ENCODE measurements at places on chromosomes 4 and X.

DNA sequence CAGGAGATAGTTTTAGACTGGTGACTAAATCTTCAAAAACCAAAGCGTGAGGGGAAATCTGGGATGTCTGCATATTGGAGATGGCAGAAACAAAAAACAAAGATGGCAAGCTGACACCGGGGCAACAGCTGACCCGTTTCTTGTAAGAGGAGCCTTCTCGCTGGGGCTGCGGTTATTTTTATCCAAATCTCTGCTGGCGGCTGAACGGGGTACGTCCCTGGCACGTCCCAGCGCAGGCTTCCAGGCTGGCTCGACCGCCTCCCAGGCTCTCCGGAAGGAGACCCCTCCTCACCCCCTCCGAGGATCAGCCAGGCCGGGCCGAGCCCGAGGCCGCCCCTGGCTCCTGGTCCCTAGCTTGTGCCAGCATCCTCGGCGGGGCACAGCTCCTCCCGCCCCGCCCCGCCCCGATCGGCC, 403 bp downstream of the SGCB start:
- DNase-seq, result no peak

DNA sequence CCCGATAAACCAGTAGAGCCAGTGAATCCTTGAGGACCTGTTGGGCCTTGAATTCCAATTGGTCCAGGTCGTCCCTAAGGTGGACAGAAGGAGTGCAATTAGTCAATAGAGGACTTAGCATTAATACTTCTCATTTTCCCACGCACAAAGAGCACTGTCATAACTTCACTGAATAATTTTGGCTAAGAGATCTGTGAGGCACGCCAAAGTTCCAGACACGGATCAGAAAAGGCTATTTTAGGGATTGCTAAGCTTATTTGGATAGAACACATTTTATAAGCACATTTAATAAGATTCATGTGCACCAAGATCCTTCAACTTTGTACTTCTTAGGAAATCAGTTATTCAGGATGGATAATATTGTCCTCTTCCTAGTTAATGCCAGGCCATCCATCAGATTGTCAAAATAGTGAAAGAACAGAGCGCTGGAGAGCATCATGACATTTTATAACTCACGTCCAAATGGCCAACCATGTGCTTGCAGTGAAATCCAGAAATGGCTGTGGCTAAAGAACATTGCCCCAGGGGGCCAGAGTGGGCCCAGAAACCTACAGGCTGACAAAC, 129.8 kb downstream of the ATG4A start:
- no peak for DNase-seq

GRCh38 chr4:105851196-105851595, 44.1 kb upstream of the NPNT start:
- no peak for DNase-seq

- DNase-seq, result no peak
These were observed 275.0 kb upstream of the IL1RAPL1 start for GRCh38 chrX:28312259-28312658.

GRCh38 chrX:68826113-68826980, 2.5 kb upstream of the EFNB1 start:
- no peak for DNase-seq

DNA sequence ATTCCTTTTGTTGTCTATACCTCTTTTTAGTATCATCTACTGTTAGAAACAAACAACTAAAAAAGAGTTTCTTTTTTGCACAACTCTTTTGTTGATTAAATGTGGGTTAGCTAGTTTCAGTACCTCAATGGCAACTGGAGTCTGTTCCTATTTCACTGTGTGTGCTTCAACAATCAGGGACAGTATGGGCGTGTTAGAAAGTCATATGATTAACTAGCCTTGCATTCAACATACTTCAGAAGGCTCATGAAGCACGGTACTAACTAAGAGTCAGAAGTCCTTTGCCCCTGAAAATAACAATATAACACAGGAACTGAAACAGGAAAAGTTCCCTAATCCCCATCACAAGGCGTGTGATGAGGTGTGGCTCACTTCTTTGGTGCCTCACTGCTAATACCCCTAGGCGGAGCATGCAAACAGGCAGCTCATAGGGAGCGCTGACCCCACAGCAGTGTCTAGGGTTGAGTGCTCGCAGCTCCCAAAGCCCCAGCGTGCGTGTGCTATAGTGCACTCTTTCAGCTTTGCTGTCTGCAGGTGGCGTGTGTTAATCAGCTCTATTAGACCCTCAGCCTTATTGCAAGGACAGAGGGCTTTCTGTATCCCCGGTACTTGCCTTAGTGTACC, 203.1 kb upstream of the NDST3 start:
- DNase-seq, result no peak

- no peak for DNase-seq
These were observed 395.0 kb downstream of the DTHD1 start for GRCh38 chr4:36676139-36677050.

GRCh38 chr4:174749091-174749490, 80.0 kb downstream of the GLRA3 start:
- DNase-seq, result no peak

GRCh38 chrX:2183193-2183725, 317.5 kb downstream of the DHRSX start:
- no peak for DNase-seq

DNA sequence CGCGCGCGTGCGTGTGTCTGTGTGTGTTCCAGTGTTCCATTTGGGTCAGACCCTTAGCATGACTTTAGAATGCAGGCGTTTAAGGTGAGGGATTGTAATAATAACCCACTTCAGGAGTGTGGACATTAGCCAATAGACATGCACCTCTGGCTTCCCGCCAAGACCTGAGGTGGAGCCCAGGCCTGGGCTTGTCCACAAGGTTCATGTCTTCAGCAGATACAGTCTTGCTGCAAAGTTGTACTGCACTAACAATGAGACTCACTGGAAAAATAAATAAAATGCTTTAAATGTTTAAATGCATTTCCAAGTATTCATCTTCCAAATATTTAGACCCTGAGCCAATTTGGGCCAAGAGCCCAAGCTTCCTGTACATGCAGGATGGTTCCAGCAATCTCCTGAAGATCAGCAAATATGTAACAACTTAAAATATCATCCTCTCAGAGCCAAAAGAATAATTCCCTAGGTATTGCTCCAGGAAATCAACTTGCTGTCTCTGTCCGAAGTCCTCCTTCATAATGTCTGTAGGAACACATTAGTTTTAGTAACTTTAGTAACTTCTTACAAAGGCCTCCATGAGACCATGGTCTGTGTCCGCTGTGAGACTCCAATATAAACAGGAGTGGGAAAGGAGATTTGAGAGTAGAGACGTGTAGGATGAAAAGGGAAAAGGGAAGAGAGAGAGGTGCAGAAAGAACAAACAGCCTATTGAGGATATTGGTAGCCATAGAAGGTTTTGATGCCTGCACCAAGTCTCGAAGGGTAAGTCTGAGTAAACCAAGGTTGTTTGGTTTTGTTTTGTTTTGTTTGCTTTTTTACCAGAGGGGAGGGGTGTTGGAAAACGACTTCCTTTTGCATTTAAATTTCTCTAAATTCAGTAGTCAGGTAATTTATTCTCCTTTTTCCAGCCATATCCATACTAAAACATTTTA, 98.5 kb upstream of the KLF3 start:
- DNase-seq, result no peak

- DNase-seq, result no peak
These were observed 203.1 kb downstream of the SLC7A11 start for GRCh38 chr4:138039010-138039409.

DNA sequence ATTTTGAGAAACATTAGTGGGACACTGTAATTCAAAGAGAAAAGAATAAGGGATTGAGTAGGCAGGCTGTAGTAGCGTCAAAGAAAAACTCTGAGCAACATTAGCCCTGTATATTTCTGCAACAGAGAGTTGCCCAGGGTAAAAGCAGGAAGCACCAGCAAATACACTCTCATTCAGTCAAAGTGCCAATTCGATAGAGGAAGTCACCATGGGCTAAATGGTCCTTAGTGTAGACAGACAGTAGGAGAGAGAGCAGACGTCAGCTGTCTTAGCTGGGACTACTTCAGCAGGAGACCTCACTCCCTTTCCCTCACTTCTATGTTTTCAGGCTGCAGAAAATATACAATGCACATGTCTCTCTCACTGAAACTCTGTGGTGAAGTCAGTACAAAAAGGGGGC, 2073.8 kb upstream of the TENM3 start:
- no peak for DNase-seq

- DNase-seq, result no peak
These were observed 402.7 kb downstream of the HNRNPD start for GRCh38 chr4:81971061-81971460.

DNA sequence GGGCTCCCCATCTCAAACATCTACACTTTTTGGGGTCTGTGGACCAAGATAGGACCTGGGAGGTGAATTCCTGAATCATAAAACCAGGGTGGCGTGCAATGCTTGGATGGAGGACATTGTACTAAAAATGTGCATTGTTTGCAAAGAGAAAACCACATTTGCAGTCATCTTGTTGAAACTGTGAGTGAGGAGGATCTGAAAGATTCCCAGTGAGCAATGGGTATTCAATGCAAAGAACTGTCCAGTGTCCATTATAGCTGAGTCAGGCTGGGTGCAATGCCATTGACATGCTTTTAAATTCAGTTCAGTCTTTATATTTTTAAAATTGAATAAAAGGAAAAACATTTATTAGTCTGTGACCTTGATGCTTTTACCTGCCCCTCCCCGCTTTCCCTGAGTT, 215.7 kb downstream of the STK32B start:
- no peak for DNase-seq

GRCh38 chr4:30837131-30837539, 117.0 kb downstream of the PCDH7 start:
- no peak for DNase-seq

GRCh38 chrX:72141372-72142004, 9.8 kb upstream of the RTL5 start:
- DNase-seq, result peak; percentile 6

DNA sequence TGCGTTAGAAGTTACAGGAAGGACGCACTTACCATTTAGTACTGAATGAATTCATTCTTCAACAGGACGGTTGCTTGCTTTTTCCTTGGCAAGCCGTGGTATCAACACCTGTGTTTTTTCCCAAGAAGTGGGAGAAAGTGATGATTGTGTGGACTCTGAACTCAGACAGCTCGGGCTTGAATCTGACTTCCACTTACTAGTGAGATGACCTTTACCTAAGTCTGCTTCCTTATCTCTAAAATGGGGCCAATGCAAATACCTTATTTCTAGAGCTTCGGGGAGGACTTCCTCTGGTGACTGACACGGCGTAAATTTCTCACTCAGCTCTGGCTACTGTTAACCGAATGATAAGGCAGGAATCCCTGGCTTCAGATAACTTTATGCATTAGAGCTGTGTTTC, 146.8 kb upstream of the RBPJ start:
- no peak for DNase-seq

DNA sequence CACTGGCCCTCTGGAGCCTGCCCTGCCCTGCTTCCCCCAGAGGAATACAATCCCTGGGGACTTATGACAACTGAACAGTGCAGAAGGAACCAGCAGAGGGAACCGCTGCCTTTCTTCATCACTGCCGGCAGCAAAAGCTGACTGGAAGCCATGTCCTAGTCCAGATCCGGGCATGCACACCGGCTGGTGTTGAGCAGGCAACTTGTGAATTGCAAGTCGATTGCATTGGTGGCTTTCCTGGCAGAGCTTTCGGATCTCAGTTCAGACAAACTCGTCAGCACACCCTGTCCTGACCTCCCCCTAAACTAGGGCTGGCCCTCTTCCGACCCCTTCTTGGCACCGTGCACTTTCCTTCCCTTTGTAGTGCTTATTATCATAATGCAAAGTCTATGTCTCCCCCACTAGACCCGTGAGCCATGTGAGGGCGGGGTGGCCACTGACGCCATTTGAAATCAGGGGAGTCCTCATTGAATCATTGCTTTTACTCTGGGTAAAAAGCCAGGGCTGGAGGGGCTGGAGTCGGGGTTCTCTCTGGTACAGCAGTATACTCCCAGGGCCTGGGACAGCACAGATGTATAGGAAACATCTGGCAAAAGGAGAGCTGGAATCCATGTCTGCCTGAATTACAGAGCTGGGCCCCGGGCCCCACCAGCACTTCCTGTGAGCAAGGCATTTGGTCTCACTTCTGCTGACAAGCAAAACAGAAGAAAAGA, 1.8 kb downstream of the ARHGAP4 start:
- no peak for DNase-seq

- no peak for DNase-seq
These were observed 1552.6 kb downstream of the C4orf33 start for GRCh38 chr4:130648570-130648969.

- no peak for DNase-seq
These were observed 25.0 kb upstream of the PDLIM5 start for GRCh38 chr4:94426783-94427182.

DNA sequence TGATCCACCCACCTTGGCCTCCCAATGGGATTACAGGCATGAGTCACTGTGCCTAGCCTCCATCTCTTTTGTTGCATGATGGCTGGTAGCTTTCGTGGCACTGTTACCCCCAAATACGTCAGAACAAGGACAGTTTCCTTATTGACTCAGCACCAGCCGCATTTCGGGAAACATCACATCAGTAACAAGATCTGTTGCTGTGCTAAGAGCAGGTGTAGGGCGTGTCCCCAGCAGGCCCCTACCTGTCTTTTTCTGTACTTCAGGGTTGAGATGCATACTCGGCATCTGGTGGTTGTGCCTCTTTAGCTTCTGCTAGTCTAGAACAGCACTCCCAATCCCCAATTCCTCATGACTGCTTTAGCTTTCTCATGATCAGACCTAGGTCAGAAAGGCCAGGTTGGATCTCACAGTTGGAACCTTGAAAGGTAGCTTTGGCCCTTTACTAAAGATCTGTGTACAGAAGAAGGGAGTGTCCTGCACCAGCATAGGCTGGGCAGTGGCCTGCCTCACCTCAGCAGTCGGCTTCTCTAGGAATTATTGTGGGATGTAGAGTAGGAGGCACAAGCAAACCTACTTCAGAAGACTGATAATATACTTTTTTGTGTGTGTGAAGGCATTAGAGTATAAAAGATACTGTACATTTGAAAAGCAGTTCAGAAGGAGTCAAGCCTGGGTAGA, 36.8 kb downstream of the NSD2 start:
- no peak for DNase-seq

- no peak for DNase-seq
These were observed 263.5 kb downstream of the MAPK10 start for GRCh38 chr4:86096373-86096772.

DNA sequence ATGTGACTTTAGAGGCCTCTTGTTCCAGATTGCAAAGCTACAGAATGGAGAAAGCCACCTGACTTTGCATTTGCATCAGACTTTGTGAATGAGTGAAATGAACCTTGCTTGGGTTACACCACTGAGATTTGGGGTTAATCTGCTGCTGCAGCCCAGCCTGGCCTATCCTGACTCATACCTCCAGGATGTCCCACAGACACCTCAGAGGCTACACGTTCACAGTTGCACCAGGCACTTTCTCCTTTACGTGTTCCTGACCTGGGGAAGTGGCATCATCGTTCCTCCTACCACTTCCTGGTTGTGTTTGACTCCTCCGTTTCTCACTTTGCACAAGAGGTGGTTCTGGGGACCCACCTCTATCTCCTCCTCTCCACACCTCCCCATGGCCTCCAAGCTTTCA, 9.2 kb upstream of the SORCS2 start:
- DNase-seq, result no peak

DNA sequence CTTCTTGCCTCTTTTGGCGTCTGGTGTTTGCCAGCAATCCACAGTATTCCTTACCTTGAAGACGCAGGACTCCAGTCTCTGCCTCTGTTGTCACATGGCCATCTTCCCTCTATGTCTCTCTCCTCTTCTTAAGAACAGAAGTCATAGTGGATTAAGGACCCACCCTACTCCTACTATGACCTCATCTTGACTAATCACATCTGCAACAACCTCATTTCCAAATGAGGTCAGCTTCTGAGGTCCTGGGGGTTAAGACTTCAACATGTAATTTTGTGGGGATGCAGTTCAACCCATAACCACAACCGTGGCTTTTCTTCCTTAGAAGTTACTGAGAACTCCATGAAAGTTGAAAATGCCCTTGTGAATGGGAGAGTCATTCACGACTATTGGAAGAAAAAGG, 23.3 kb downstream of the TLR8 start:
- DNase-seq, result no peak

- DNase-seq, result no peak
These were observed 8.9 kb downstream of the ZNF330 start for GRCh38 chr4:141229408-141230101.
